Esophagus squamous epithelium (tissue), 5 donors: ENCODE measurements at places on chromosomes 1 and 21.

DNA sequence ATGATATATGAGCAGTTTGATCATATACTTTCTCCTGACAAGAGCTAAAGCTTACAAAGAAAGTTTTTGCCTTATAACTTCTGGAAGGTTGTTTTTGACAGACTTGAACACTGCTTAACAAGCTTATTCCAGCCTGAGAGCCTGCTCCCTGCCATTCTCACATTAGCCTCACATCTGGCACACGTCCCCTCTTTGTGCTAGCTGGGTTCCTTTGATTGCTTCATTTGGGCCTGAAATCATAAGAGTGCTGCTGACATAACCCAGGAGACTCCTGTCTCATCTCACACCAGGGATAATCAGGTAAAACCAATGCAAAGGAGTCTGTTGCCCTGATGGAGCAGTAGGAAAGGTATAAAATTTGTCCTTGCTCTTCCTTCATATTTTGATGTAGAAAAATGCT is 1411.7 kb upstream of the B3GALT2 start:
- no peak for DNase-seq

GRCh38 chr1:192225266-192225665 is 67.0 kb downstream of the RGS18 start:
- DNase-seq: no peak

DNA sequence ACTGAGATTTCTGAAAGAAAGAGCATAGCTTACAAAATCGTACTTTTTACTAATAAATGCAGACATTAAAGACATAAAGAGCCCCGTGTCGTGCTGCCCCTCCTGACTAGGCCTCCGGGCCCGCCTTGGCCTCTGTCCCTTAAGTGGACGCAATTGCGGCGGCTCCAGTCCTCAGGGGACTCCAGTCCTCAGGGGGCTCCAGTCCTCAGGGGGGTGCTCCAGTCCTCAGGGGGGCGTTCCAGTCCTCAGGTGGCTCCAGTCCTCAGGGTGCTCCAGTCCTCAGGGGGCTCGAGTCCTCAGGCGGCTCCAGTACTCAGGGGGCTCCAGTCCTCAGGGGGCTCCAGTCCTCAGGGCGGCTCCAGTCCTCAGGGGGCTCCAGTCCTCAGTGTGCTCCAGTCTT is 10.6 kb upstream of the OR2M2 start:
- DNase-seq: no peak

DNA sequence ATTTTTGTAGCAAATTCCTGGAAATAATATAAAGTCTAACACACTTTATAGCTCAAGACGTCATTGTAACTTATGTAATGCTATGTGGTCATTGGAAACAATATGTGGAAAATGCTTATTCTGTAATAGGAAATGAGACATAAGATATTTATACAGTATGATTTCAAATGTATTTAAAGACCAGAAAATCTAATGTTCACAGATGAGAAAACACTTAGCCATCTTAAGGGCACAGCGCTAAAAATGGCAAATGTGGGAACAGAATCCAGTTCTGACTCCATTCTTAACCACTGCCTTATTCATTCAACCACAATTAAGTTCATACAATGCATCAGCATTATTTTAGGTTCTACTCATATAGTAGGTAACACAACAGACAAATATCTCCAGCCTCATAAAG is 12.5 kb downstream of the CSDE1 start:
- DNase-seq: no peak

DNA sequence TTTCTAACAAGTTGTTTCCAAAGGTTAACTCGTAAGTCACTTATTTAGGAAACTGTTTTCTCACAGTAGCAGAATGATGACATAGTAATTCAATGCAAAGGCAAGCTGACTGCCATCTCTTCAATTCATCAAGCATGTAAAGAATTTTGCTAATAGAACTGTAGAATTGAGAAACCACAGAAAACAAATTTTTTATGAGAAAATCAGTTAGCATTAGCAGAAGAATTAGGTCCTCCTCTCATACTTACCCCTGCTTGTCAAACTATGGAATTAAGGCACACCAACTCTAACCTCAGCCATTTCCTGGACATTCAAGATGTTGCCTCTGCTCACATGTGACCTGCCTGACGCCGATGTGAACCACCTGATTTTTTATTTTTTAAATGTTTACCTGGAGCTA is 115.2 kb downstream of the LRRC40 start:
- no peak for DNase-seq

DNA sequence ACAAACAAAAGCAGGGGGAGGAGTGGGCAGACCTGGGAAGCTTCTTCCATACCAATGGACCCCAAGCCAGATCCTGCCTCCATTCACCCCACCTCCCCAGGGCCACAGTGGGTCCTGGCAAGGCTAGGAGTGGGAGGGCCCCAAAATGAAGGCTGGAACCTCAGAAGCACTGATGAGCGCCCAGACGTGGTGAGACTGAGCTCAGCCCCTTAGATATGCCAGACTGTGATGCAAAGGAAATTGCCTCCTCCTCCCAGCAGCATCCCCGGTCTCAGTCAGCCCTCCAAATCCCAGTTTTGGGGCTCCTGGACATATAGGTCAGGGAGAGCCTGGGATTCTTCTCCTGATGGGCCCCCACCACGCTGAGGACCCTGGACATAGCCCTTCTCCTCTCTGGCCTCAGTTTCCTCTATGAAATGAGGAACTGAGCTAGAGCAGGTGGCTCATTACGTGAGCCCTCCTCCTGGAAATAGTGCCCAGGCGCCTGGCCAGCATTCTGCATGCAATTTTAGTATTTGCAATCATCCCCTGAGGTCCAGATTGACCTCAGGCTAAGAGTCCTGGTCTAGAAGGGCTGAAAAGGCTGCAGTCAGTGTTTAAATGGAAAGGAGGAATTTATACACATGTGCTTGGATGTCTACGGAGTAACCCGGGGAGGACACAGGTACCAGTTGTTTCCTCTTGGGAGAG is 33.5 kb downstream of the RHBG start:
- DNase-seq: no peak

GRCh38 chr1:6508816-6509189 is 17.3 kb upstream of the PLEKHG5 start:
- no peak for DNase-seq

GRCh38 chr1:6099787-6100765 is 54.4 kb downstream of the KCNAB2 start:
- no peak for DNase-seq

DNA sequence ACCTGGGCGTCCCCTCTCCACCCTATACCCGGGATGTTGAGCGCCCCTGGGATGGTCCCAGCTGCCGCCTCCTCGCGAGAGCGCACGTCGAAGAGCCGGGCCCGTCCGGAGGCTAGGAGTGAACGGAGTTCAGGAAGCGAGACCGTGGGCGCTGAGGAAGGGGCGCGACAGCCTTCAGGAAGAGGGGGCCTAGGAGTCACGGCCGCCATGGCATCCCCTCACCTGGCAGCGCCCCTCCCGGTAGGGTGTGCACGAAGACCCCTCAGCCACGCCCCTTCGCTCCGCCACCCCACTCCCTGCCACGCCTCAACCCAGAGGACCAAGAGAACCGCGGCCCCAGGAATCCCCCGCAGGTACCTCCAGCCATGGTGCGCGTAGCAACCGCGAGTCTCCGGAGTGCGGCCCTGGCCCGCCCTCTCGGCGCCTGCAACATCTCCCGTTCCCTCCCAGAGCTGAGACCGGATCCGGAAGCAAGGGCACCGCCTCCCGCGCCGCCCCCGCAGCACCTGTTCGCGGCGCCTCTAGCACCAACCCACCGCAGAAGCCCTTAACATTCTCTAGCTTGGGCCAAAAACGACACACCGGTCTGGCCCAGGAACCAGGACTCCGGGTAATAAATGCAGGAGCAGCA is at the start of gene TSTD1:
TSS of gene TSTD1 (minus strand) at position 442 of the 631 bp plus-strand sequence. CDS start at position 367, 75 bp downstream.
- DNase-seq: no peak

- no peak for DNase-seq
These were observed 157.6 kb downstream of the PGBD5 start for GRCh38 chr1:230268371-230269170.

DNA sequence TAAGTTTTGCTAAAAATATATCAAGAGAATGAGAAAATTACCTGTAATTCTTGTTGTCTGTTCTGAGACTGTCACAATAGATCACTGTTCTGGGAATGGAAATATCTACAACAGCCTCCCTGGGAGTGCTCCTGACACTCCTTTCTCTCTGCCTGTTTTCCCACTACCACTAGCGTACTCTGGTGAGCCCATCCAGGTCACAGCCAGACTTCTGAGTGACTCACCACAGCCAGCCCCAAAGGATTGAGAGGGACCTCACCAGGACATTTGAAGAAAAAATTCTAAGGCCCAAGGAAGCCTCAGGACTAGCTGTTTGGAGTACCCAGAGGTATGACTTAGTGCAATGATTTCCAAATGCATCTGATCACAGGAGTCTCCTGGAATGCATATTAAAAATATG is 39.0 kb upstream of the TADA1 start:
- DNase-seq: no peak

DNA sequence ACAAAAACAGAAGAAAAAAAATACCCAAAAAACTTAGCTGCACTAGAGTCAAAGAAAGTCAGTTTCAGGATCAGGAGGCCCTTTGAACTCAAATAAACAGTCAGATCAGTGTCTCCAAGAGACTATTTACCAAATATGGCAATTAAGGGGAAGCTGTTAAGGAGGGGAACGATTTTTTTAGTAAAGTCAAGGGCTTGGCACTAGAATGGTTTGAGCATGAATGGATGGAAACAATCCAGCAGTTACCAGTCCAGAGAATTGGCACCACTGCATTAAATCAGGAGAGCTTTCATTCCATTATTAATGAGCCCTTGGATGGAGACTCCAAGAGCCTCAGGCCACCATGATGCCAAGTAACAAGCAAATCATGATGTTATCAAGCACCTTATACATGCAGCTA is 7.2 kb downstream of the TRAPPC3 start:
- no peak for DNase-seq

- DNase-seq: no peak
These were observed 196.0 kb downstream of the FMN2 start for GRCh38 chr1:240287722-240288121.

DNA sequence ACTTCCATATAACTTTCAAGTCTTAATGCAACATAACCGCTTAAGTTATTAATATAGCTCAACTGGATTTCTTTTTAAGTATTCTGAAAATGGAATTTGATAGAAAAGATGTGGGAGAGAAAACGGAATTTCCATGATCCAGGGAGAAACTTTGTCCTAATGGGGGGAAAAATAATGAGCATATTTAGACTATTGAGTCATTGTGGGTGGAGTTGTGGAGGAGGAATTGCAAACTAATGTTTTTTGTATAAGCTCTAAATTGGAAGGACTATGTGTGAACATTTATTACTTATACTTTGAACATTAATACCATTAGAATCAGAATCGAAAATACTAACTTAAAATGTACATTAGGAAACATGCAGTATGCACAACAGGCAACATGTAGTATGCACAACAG is 159.9 kb upstream of the NEGR1 start:
- no peak for DNase-seq

DNA sequence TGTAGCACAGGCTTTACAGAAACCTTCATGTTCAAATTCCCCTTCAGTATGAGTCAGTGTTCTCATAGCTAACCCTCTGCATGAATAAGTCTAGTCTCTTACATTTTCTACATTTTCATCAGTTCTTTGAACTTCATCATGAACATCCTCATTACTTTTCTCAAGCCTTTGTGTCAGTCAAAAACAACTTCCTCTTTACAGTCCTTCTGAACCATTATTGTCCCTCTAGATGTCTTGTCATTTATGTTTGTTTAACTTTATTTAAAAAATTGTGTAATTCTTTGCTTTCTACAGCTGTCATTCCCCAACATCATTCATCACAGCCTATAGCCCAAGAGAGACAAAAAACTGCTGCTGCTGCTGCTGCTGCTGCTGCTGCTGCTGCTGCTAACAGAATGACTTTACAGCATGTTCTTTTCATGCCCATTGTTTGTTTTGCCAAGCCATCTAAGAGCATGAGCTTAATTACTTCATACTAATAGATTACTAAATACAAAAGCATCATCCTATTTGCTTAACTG is 133.1 kb downstream of the LRRC40 start:
- no peak for DNase-seq

- DNase-seq: no peak
These were observed 7.0 kb downstream of the TMEM63A start for GRCh38 chr1:225875044-225875815.

DNA sequence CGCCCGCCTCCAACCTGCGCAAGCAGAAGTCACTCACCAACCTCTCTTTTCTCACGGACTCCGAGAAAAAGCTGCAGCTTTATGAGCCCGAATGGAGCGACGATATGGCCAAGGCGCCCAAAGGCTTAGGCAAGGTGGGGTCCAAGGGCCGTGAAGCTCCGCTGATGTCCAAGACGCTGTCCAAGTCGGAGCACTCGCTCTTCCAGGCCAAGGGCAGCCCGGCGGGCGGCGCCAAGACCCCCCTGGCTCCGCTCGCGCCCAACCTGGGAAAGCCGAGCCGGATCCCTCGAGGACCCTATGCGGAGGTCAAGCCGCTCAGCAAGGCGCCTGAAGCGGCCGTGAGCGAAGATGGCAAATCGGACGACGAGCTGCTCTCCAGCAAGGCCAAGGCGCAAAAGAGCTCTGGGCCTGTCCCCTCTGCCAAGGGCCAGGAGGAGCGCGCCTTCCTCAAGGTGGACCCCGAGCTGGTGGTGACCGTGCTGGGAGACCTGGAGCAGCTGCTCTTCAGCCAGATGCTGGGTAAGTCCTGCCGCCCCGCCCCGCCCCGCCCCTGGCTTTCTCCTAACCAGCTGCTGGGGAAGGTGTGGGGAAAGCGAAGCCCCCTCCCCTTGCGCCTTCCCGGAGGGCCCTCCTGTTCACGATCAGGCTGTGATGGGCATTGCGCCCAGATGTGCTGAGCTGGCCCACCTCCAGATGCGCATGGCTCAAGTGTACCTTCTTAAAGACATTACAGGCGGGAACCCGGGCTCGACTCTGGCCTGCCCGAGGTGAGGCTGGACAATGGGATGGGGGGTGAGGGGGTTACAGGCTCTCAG is 110.2 kb downstream of the NAV1 start:
- DNase-seq: no peak

GRCh38 chr1:212491454-212491853 is 58.7 kb downstream of the NENF start:
- no peak for DNase-seq

- DNase-seq: no peak
These were observed 71.0 kb upstream of the CSF3R start for GRCh38 chr1:36553591-36554322.

GRCh38 chr1:154481053-154481452 is 21.0 kb upstream of the TDRD10 start:
- DNase-seq: no peak

DNA sequence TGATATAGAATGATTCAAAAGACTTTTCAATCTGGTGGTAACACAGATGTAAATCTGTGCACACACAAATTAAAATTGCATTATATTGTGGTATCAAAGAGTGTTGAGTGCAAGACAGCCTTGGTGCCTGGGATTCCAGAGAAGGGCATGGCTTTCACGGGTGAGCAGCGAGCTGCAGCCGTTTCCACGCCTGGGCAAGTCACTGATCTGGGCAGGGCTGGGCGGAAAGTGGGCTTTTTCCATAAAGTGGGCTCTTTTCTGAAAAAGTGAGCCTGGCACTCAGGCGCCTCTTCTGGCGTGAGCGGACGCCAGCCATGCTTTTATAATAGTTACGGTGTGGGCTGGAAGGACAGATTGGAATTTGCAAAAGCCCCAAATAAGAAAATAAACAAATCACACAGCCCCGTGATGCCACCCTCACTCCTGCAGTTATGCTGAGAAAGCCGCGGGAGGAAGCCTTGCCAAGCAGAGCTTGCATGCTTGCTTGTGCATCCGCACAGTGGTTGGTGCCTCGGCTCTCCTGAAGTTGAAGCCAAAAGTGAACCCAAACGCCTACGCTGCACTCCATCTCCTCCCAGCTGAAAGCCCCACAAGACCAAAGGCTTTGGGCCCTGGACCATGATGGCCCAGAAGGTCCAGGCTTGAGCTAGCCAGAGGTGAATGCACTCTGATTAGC is 7.1 kb upstream of the C1orf115 start:
- DNase-seq: no peak
